ENCODE measurements at places on chromosomes 7 and 10.

DNA sequence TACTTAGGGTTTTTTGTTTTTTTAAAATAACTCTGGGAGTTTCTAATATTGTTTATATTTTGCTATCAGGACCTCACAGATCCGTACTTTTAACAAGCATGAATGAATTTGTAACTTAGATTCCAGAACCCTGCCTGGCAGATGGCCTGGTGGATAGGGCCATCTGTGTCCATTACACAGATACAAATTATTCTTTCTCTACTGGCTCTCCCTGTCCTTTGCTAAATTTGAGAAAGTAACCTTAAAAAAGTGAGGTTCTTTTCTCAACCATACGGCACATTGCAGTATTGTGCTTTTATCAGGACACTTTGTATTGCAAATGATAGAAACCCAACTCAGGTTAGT, 26.6 kb downstream of the LCOR start:
- no peak for DNase-seq

- DNase-seq, result no peak
Measured at GRCh38 chr10:118342638-118343020, 505 bp upstream of the FAM204A start.

DNA sequence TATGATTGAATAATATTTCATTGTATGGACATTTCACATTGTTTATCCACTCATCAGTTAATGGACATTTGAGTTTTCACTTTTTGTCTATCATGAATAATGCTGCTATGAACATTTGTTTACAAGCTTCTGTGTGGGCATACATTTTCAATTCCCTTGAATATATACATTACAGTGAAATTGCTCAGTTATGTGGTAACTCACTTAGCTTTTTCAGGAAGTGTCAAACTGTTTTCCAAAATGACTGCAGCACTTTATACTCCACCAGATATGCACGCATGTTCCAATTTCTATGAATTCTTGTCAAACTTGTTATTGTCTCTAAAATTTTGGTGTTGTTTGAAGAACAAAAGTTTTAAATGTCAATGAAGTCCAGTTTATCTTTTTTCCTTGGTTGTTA, 401.2 kb downstream of the THSD7A start:
- no peak for DNase-seq

GRCh38 chr10:45555795-45556194, 116.8 kb downstream of the ZFAND4 start:
- no peak for DNase-seq

DNA sequence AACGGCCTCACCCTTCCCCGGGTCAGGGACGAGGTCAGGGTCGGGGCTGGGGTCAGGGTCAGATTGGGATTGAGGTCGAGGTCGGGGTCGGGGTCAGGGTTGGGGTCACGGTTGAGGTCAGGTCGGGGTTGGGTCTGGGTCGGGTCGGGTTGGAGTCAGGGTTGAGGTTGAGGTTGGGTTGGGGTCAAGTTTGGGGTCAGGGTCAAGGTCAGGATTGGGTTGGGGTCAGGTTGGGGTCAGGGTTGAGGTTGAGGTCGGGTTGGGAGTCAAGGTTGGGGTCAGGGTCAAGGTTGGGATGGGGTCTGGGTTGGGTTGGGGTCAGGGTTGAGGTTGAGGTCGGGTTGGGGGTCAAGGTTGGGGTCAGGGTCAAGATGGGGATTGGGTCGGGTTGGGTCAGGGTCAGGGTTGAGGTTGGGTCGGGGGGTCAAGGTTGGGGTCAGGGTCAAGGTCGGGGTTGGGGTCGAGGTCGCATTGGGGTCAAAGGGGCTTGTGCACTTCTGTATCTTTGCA, 131.4 kb downstream of the VIPR2 start:
- no peak for DNase-seq

GRCh38 chr10:17412323-17412722, 42.1 kb downstream of the ST8SIA6 start:
- no peak for DNase-seq
